Urothelium cell line (cell line): ENCODE measurements at places on chromosomes 13 and 19.

GRCh38 chr13:74868049-74868448, 613.9 kb downstream of the TBC1D4 start:
- DNase-seq = no peak

GRCh38 chr13:29901710-29902631, 51.6 kb upstream of the UBL3 start:
- DNase-seq = peak; percentile 72

GRCh38 chr13:45951724-45952123, 100.2 kb upstream of the SIAH3 start:
- no peak for DNase-seq

GRCh38 chr19:49971991-49972411, 11.0 kb upstream of the SIGLEC11 start:
- no peak for DNase-seq

GRCh38 chr13:104057861-104058260, 991.6 kb upstream of the SLC10A2 start:
- DNase-seq = peak; percentile 2

- no peak for DNase-seq
Measured at GRCh38 chr19:493391-494170, 2.7 kb upstream of the MADCAM1 start.

GRCh38 chr19:42201489-42202289, 15.8 kb downstream of the DEDD2 start:
- no peak for DNase-seq

DNA sequence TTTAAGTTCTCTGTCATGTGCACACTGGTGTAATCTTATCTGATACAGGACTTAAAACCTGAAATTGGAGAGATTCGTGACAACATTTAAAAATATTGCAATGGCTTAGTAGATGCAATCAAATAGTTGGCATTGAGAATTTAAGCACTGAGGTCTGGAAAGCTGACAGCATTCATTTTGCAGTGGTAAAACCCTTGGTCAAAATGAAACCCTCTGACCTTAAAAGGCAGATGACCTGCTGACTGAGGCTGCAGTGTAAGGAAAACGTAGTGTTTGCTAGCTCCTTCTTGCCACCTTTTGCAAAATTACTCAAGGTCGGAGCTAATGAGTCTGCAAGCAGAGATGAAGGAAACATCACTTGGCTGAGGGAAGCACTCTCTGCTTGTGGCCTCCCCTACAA, 150.6 kb downstream of the KCTD12 start:
- no peak for DNase-seq

DNA sequence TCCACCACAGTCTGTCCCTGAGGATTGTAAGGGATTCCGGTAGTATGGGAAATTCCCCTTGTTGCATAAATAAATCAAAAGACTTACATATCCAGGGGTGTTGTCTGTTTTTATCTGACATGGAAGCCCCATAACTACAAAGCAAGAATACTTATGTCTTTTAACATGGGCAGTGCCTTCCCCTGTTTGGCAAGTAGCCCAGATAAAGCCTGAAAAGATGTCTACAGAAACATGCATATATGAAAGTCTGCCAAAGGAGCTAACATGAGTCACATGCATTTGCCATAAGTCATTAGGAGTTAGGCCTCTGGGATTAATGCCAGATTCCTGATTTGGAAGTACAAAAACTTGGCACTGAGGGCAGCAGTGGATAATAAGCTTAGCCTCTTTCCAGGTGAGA, 62.1 kb downstream of the ZNF737 start:
- peak; percentile 1 for DNase-seq

DNA sequence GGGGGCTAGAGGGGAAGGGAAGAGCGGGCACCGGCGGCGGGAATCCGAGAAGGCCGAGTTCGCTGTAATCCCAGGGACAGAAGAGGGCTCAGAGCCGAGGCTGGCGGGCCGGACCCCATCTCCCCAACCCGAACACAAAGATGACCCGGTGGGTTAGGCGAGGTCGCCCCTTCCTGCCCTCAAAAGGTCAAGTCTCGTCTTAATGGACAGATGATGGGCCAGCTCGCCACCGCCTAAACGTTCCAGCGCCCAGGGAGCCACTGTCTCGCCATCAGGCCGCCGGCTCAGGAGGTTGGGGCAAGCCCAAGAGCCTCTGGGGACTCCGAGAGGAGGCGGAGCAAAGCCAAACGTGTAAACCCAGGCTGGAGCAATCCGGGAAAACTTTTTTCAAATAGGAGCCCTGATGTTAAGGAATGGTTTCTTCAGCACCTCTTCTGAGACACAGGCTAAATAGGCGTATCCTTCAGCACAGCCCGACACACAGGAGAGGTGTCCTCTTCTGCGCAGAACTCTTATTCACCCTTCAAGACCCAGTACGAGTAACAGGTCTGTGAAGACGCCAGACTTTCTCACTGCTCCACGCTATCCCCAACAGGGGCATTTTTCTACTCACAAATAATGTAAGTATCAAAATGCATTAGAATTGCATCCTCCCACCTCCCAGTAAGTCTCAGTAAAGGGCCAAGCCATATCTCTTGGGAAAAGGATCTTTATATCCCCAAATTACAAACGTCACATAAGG, 6.3 kb upstream of the POU4F1 start:
- DNase-seq = no peak

GRCh38 chr19:28936001-28936400, 276.9 kb downstream of the UQCRFS1 start:
- DNase-seq = no peak

GRCh38 chr19:30857388-30857787, 485.2 kb downstream of the ZNF536 start:
- DNase-seq = no peak

DNA sequence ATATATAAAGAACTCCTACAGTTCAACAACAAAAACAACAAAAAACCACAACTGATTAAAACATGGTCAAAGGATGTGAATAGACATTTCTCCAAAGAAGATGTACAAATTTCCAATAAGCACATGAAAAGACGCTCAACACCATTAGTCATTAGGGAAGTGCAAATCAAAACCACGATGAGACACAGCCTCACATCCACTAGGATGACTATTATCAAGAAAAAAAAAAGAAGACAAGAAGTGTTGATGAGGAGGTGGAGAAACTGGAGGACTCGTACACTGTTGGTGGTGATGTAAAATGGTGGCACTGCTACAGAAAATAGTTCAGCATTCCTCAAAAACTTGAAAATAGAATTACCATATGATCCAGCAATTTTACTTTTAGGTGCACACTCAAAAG, 61.0 kb upstream of the SOX1 start:
- DNase-seq = no peak

- no peak for DNase-seq
Measured at GRCh38 chr19:42577016-42577415, 17.7 kb downstream of the CEACAM8 start.

- no peak for DNase-seq
Measured at GRCh38 chr19:47094557-47095475, 18.8 kb downstream of the ZC3H4 start.

DNA sequence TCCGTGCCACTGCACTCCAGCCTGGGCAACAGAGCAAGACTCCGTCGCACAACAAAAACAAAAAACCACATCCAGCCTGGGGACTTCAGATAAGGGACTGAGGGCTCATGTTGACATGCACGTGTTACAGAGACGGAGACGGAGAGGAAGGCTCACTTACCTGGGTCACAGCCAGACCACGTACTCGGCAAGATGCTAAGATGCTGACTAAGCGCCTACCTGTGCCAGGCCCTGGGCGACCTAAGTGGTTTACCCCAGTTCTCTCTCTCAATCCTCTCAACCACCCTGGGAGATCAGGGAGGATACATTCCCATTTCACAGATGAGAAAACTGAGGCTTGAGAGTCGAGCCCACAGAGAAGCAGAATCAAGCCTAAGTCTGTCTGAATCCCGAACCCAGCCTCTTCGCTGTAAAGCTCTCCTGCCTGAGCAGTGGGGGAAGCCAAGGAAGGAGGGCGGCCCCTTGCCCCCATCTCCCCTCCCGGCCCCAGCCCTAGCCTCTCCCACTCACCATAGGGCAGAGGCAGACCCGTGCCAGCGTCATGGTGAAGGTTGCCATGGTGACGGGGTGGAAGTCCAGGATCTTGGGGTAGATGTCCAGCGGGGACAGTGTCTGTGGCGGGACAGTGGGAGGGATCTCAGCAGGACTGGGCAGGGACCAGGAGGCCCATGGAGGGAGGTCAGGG, 13.5 kb downstream of the ERCC2 start:
- DNase-seq = no peak

GRCh38 chr13:95533545-95534160, 18.9 kb upstream of the CLDN10 start:
- DNase-seq = no peak

- DNase-seq = peak; percentile 80
Measured at GRCh38 chr19:44718441-44719261, 19.7 kb downstream of the CEACAM16 start.

- no peak for DNase-seq
Measured at GRCh38 chr13:33514362-33514761, 228.8 kb upstream of the STARD13 start.

- DNase-seq = no peak
Measured at GRCh38 chr13:31528176-31528575, 211.2 kb upstream of the RXFP2 start.

- DNase-seq = no peak
Measured at GRCh38 chr13:113500530-113501265, 10.2 kb upstream of the DCUN1D2 start.

GRCh38 chr19:42281146-42281826, 12.2 kb downstream of the CIC start:
- peak; percentile 70 for DNase-seq

- no peak for DNase-seq
Measured at GRCh38 chr13:68888832-68889231, 1218.8 kb upstream of the ATXN8OS start.

DNA sequence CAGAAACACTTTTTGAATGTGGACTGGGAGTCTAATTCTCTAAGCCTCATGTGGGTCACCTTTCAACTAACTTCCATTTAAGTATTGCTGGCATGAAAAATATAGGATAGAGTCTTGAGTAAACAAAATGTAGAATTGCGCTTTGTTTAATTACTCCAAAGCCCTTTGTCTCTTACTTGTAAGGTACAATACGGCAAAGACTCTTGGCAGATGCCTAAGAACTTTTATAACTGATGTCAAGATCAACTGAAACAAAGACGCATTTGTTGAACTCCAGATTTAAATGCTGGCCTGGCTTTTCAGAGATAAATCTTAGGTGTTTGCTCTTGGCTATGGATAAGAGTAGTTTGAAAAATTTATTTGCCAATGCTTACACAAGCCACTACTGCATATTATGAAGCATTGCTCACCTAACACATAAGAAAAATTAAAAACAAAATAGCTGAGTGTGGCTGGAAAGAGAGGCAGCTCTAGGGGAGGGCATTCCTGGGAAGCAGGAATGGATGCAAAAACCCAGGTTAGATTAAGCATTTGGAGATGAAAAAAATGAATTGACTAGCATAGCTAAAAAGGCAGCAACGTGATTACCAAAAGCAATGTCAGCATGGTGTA, 107.3 kb upstream of the STARD13 start:
- no peak for DNase-seq

DNA sequence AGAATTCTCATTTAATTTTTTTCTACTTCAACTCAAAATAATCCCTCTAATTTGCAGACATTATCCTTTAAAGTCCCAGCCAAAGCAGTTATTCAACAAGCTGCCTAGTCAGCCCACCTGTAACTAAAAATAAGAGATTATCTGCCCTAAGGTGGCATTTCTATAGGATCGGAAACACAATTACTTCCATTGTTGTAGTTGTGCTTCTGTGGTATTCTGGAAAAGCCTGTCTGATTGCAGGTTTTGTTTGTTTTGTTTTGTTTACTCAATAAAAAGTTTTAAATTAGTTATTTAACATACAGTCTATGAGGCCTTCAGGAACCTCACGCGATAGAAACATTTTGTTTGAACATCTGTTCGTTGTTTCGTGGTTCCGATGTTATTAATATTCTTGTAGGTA, 101.0 kb downstream of the ZIC5 start:
- DNase-seq = no peak

DNA sequence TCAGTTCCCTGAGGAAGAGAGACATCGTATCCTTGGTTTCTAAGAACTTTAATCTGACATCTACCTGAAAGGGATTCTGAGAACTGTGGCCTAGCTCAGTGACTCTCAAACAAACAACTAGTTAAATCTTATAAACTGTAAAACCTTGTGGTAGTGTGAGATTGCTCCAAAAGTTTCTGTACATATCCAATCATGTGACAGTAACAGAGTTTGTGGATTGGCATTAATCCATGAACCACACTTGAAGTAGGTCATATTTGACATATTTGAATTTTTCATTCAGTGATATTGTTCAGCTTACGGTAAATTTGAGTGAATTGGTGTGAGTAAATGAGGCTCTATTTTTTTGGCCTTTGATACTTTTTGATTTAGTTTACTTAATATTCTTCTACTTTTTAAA, 15.0 kb downstream of the TDRD3 start:
- DNase-seq = no peak

GRCh38 chr19:30711826-30712225, 339.6 kb downstream of the ZNF536 start:
- no peak for DNase-seq

GRCh38 chr19:2661615-2662014, 40.9 kb downstream of the GNG7 start:
- no peak for DNase-seq

- no peak for DNase-seq
Measured at GRCh38 chr13:112904436-112904960, 64.5 kb upstream of the MCF2L start.

DNA sequence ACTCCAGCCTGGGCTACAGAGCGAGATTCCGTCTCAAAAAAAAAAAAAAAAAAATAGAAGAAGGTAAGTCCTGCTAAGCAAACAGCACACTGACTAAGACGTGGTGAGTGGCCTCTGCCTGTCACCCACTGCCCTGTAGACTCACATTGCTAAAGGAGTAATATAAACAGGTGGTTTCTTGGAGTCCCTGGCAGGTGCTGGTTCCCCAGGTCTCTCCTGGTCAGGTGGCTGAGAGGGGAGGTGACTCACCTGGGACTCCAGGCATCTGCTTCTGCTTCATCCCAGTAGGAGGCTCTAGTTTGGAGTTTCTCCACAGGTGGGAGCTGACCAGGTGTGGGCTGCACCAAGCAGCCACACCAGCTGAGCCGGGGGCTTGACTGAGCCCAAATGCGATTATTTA, at the start of gene OR10H1:
Gene OR10H1, minus strand, starts transcription at position 359 of the 400 bp plus-strand sequence. CDS start 7,627 bp downstream, outside the sequence.
- no peak for DNase-seq

DNA sequence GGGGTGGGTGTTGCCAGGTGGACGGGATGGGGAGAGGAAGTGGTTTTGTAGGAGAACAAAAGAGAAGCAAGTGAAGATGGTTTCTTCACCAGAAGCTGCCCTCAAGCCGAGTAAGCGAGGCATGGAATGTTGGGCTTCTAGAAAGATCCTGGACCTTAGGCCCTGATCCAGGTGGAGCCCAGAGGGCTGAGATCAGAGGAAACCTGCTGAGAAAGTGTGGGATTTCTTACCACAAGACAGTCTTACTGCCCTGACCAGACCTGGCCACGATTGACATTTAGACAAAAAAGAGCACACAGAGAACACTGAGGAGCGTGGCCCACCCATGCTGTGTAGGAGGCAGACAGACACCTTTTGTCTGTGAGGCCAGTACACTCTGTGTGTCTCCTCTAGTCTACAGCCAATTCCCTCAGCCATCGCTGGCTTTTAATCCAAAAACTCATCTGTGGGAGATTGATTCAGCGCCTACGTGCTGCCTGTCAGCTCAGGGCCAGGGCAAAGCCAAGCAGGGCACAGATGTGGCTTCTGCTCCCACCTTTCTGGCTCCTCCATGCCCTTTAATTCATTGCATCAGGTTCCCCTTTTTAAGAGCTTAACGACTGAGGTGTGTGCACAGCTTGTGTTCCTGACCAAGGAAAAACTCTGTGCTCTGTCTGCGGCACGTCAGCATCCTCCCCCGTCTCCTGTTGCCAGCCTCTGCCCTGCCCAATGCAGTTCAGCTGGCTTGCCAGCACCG, 123.3 kb downstream of the AKAP11 start:
- DNase-seq = no peak

- DNase-seq = peak; percentile 47
Measured at GRCh38 chr19:16899566-16900075, 10.8 kb downstream of the F2RL3 start.

- DNase-seq = peak; percentile 25
Measured at GRCh38 chr13:23547000-23547590, 23.1 kb upstream of the TNFRSF19 start.
